ENCODE measurements at places on chromosomes 16 and 17.

GRCh38 chr17:19379361-19380065, 1.2 kb downstream of the MAPK7 start:
- no peak for DNase-seq

GRCh38 chr17:56603486-56604238, 10.2 kb downstream of the NOG start:
- DNase-seq = no peak

DNA sequence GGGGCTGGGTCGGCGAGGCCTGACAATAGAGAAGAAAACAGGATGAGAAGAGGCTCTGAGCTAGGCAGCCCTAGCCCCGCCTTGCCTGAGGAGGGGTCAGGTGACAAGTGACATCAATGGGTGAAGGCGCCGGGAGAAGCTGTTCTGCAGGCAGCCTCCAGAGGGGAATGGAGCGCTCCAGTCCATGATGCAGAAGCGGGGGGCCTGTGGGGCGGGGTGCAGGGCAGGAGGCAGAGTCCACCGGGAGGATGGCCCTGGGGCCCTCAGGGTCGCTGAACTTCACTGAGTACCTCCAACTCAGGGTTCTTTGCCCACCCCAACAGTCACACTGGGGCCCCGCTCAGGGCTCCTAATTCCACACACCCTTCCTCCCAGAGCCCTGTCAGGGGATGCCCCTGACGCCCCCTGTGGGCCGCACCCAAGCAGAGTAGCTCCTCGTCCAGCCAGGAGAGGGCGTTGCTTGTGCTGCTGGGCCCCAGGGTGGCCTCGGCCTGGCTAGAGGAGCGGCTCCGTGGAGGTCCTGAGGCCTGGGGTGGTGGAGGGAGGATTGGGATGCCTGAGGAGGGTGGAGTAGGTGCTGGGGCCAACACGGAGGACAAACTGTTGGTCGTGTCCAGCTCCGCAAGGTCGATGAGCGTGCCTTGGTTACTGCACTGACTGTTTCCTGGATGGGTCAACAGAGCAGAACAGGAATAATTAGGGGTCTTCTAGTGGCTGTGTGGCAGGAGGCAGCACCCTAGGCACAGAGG, 20.8 kb downstream of the GGA3 start:
- peak; percentile 75 for DNase-seq

- peak; percentile 37 for DNase-seq
Observed at GRCh38 chr17:82963104-82963950, 116.1 kb upstream of the METRNL start.

DNA sequence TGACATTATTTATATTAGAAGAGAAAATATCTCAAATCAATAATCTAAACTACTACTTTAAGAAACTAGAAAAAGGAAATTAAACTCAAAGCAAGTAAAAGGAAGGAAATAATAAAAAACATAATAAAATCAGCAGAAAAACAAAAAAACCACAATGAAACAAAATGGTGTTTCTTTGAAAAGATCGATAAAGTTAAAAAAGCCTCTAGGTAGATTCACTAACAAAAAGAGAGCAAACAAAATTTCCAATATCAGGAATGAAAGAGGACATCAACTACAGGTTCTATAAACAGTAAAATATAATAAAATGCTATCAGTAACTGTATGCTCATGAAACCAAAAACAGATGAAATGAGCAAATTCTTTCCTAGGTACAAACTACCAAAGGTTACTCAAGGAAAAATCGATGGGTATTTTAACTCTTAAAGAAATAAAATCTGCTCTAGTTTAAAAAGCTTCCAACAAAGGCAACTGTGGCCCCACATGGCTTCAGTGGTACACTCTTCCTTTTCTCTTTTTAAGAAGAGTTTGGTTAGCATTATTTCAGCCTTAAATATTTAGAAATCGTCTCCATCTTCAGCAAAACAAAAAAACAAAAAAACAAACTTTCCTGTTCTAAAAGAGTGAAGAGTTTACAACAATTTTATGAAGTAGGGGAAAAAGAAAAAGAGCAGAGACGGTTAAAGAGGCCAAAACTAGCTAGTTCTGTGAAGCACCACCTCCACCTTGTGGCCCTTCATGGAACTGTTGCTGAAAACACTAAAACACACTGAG, 102.2 kb downstream of the TRIM37 start:
- peak; percentile 77 for DNase-seq

GRCh38 chr16:88750854-88751253, 34.2 kb downstream of the PIEZO1 start:
- no peak for DNase-seq

- DNase-seq = no peak
Observed at GRCh38 chr16:56995136-56995805, 5.9 kb downstream of the NLRC5 start.

GRCh38 chr17:81291662-81292061, 3.4 kb downstream of the SLC38A10 start:
- peak; percentile 56 for DNase-seq

DNA sequence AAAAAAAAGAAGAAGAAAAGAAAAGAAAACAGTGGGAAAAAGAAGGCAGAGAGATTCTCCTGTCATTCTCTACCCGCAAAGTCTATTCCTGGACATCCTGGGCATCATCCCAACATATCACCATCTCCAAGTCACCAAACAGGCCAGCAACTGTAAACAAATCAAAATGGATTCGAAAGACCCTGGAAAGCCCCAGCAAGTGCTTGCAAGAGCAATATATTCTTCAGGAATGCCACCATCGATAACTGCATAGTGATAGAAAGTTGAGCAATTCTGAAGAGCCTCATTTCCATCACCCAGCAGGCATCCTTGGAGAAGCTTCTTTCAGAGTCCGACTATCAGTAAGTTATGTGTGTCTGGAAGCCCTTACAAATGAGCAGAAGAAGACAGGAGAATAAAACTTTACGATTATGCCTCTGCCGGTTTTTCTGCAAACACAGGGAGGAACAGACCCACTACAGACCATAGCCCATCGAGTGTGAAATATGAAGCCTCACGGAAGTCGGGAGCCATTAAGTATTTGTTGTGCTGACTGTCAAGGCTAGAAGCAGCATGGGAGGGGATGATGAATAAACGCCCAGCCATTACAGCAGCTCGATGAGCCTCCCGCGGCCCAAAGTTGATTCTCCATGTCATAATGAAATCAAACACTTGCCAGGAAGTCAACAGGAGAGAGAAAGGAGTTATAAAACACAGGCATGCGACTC, 64.5 kb upstream of the SEC14L1 start:
- DNase-seq = no peak

DNA sequence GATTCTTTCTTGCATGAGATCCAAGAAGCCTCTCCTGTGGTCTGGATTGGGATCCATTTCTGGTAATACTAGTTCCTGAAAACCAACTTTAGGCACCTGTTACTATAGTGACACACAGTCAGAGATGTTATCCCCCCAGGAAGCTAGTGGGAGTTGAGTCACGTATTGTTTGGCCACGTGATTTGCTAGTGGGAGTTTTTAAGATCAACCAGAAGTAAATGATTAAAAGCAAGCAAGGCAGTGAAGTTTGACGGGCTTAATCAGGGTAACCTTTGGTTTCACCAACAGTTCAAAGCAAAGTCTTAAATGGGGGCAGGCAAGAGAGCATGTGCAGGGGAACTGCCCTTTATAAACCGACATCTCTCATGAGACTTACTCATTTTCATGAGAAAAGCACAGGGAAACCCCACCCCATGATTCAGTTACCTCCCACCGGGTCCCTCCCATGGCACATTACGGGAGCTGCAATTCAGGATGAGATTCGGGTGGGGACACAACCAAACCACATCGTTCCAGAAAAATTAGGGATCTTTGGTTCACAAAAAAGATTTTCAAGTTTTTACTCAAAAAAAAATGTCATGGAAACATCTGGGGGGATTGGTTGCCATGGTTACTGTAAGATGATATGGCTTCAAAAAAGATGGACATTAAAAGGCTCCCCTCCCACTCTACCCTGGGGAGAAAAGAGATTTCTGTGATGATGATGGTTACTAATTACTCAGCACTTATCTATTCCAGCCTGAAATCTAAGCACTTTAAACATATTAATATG, 483.1 kb upstream of the ERCC4 start:
- no peak for DNase-seq

DNA sequence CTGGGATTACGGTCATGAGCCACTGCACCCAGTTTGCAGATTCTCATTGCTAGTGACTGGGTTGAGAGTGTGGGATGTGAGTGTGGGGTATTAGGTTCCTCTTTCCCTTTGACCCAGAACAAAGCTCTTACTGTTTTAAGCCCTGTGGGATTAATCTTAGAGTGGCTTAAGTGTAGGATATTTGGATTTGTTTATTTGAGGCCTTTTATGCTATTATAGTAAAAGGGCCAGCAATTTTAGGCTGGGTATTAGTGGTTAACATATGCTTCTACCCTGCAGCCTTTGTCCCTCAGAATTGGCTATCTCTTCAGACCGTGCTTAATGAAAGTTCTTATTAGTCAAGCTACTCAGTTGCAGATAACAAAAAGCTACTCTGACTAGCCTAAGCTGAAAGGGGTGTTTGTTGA, 3.2 kb downstream of the SGF29 start:
- DNase-seq = no peak

DNA sequence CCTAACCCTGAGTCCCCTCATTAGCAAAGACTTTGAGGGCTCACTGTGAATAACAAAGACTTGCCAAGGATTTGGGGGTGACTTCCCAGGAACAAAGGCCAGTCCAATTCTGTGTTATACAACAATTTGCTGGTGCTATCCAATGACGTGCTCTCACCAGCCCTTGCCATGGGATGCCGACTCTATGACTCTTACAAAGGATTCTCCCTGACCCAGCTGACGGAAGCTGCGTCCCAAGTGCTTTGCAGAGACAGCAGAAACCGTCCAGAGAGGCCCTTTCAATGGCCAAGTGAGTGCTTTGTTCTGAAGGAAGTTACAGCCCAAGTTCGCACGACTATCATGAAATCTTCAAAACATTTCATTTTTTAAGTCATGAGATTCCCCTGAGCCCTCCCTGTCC, 345.3 kb upstream of the TNRC6C start:
- DNase-seq = no peak

DNA sequence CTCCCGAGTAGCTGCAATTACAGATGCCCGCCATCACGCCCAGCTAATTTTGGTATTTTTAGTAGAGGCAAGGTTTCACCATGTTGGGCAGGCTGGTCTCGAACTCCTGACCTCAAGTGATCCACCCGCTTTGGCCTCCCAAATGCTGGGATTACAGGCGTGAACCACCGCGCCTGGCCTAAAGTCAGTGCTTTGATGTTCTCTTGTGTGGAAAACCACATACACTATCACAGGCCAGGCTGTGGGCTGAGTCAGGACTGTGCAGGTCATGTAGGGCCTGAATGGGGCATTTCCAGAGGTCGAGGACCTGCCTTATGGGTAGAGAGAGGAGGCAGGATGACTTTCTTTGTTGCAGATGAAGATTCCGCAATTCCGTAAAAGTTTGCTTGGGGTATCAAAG, 5.1 kb upstream of the MT3 start:
- DNase-seq = no peak

GRCh38 chr16:1762196-1762878, 9.0 kb downstream of the NME3 start:
- DNase-seq = no peak

DNA sequence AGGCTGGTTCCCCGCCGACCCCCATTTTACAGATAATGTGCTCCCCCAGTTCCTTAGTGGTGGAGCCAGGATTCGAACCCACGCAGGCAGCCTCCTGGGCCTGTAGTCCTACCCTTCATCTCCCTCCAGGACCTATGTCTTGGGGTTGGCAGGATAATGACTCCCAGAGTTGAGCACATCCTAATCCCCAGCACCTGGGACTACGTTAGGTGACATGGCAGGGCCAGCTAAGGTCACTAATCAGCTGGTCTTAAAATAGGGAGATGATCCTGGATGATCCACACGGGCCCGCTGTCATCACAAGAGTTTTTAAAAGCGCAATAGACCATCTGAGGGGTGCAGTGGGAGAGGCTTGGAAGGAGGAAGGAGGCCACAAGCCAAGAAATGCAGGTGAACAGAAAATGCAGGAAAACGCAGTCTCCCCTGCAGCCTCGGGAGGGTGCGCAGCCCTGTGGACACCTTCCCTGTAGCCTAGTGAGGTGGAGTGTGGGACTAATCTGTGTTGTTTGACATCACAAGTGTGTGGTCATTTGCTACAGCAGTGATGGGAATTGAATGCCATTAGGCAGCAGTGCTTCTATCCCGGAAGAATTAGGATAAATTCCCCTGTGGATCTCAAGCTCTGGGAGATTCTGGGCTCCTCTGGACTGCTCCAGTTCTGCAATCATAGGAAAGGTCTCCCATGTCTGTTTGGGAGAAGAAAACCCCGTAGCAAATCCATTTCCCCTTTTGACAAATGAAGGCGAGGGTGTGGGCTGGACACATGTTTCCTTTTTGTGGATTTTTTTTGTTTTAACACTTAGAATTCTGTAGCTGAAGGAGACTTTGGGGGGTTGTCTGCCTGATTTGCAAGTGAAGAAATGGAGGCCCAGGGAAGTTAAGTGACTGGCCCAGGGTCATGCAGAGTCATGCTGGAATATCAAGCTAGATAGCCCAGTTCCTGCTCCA, 297.7 kb downstream of the SEC14L1 start:
- no peak for DNase-seq

DNA sequence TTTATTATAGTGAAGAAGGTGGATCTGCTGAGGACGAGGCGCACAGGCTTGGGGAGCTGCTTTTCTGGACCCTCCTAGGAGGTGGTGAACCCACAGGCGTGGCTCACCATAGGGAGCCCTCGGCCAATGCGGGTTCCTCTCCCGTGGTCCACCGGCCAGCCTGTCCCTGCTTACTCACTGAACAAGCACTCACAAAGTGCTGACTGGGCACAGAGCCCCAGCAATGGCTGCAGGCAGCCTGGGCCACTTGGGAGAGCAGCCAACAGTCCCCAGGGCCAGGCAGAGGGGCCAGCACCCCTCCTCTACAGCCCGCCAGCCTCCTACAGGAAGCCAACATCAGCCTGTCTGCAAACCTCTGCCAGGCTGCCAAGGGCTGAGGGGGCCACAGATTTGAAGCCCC, 19.1 kb upstream of the NCBP3 start:
- no peak for DNase-seq

DNA sequence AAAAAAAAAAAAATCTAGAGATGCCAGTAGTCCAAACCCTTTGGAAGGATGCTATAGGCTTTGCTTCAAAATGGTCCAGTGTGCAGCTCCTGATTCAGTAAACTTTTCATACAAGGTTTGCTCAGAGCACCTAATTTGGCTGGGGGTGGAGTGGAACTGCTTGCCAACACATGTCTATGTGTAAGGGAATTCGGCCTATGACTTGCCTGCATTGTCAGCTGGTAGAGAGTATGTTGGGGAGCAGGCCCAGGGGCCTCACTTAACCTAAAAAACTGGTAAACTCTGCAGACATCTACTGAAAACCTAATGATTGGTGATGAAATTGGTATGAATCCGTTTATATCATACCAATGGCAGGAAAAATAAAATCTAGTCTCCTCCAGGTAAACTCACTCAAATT, 1.5 kb upstream of the MFSD6L start:
- no peak for DNase-seq

DNA sequence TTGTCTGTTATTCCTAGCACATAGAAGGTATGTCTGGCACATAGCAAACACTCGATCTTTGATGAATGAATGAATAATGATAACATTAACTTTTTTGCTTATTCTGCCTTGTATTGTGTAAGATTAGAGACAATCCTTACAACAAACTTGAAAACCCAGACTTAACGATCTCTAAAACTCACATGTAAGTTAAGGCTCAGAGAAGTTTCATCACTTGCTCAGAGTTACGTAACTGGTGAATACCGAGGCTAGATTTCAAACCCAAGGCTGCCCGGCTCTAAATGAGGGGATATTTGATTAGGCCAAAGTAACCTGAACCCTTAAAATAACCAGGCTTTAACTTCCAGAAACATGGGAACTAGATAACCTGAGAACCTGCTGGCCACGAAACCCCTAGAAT, 22.3 kb downstream of the CAPNS2 start:
- DNase-seq = no peak

GRCh38 chr16:55297910-55298479, 26.0 kb upstream of the IRX6 start:
- DNase-seq = no peak

GRCh38 chr16:86951831-86952598, 365.2 kb downstream of the C16orf95 start:
- DNase-seq = no peak
